ENCODE measurements at places on chromosomes 12 and 14. TPM values are rescaled to one million over a fixed set of nuclear protein-coding genes. Genes with fewer than 3 reads are reported as not detected.

- DNase-seq: no peak
Measured at GRCh38 chr14:77102154-77102553, 4.1 kb downstream of the CIPC start.

- no peak for DNase-seq
Measured at GRCh38 chr14:28102001-28102400, 664.6 kb upstream of the FOXG1 start.

CLEC4C gene
- not detected for polyA plus RNA-seq

FAM181A gene
- not detected for polyA plus RNA-seq

TRIAP1 gene
- polyA plus RNA-seq: 28.9 TPM

Data from heart right ventricle (tissue), 16 donors.